HCT116 (cell line): ENCODE measurements at places on chromosomes 5 and 9. TPM values are rescaled to one million over a fixed set of nuclear protein-coding genes. Genes with fewer than 3 reads are reported as not detected.

PTPN3 gene
- total RNA-seq: 20.8 TPM

ZBTB26 gene
- total RNA-seq: 5.5 TPM

PKD2L2 gene
- total RNA-seq: not detected

HMGCS1 gene
- 52.8 TPM for total RNA-seq

SRD5A1 gene
- 24.7 TPM for total RNA-seq

SPATA31E1 gene
- not detected for total RNA-seq

SSNA1 gene
- total RNA-seq: 84.7 TPM

NUTM2F gene
- total RNA-seq: not detected

OR1N1 gene
- not detected for total RNA-seq

ENDOG gene
- 27.2 TPM for total RNA-seq

SLC6A19 gene
- total RNA-seq: not detected

NR4A3 gene
- 0.86 TPM for total RNA-seq

AMACR gene
- 4.3 TPM for total RNA-seq

GABRP gene
- total RNA-seq: not detected

PCDHGA10 gene
- 3.8 TPM for total RNA-seq

LTC4S gene
- 5.0 TPM for total RNA-seq

PRRX2 gene
- 25.5 TPM for total RNA-seq

SHOC1 gene
- total RNA-seq: 1.1 TPM

SLC27A6 gene
- 7.9 TPM for total RNA-seq

HRCT1 gene
- 0.32 TPM for total RNA-seq

FOXD4L6 gene
- total RNA-seq: 0.54 TPM

PCDHB3 gene
- total RNA-seq: 0.10 TPM

ANKRD31 gene
- total RNA-seq: 0.30 TPM

BARHL1 gene
- total RNA-seq: not detected

SPARC gene
- 3.0 TPM for total RNA-seq

IRX2 gene
- not detected for total RNA-seq

PDE8B gene
- 0.17 TPM for total RNA-seq

PLAA gene
- 41.2 TPM for total RNA-seq

PTGS1 gene
- total RNA-seq: 3.5 TPM

RANBP17 gene
- 18.2 TPM for total RNA-seq

SLC34A3 gene
- 0.15 TPM for total RNA-seq

TLX3 gene
- total RNA-seq: 4.6 TPM

PIP5KL1 gene
- total RNA-seq: 37.6 TPM

DND1 gene
- 2.3 TPM for total RNA-seq

TSLP gene
- 0.34 TPM for total RNA-seq

CDX1 gene
- total RNA-seq: not detected

BBLN gene
- 119 TPM for total RNA-seq

CDC20B gene
- not detected for total RNA-seq

SHC3 gene
- 0.27 TPM for total RNA-seq
